ENCODE measurements at places on chromosomes 12 and 14. TPM values are rescaled to one million over a fixed set of nuclear protein-coding genes. Genes with fewer than 3 reads are reported as not detected.

The MYH6 gene
- not detected for total RNA-seq

DNA sequence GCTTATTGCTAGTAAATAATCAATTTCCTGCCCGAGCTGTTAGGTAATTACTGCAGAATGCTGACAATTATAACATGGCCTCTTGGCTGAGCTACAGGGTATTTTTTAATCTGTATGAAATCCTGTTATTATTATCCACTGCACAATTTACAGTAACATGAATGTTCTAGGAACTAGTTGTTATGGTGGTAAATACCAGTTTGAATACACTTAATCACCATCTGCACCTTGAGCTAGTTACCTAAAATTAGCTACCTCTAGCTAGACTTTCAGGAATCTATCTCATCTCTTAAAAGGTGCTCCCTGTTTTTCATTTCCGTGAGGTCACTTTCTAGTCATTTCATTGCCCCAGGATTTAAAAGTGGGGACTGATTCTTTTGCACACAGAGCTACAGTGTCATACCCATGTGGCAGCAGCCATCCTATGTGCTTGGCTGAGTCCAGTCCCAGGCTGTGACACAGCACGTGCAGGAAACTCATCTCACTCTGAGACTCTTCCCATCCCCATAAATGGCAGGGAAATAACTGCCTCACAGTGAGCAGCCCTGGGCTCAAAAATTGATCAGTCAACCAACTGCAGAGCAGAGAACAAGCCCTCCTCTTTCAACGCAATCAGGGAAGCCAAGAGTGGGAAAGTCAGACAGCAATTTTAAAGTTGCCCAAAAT, 37.6 kb downstream of the DCP1B start:
- no peaks in the 10 kb centered on the region for H3K4me1 ChIP-seq
- peaks cover 18% of the 10 kb centered on the region for H3K36me3 ChIP-seq
- H3K27me3 ChIP-seq, result no peaks in the 10 kb centered on the region
- H3K4me3 ChIP-seq, result no peak overlapping the region
- DNase-seq, result no peak
- H3K27ac ChIP-seq, result no peak overlapping the region

- no peak overlapping the region for H3K27ac ChIP-seq
- H3K36me3 ChIP-seq, result no peaks in the 10 kb centered on the region
- no peaks in the 10 kb centered on the region for H3K27me3 ChIP-seq
- H3K4me1 ChIP-seq, result peaks cover 8% of the 10 kb centered on the region
Observed at GRCh38 chr12:25793196-25793595, 165.3 kb upstream of the RASSF8 start.

The FOXA1 gene
- total RNA-seq, result not detected

The SELPLG gene
- total RNA-seq, result 4.9 TPM

- H3K27me3 ChIP-seq, result no peaks in the 10 kb centered on the region
- H3K4me1 ChIP-seq, result no peaks in the 10 kb centered on the region
- no peak for DNase-seq
- no peak overlapping the region for H3K27ac ChIP-seq
- H3K4me3 ChIP-seq, result no peak overlapping the region
- H3K36me3 ChIP-seq, result no peaks in the 10 kb centered on the region
Observed at GRCh38 chr12:131639270-131639940, 71.5 kb upstream of the SFSWAP start.

The TRAF3 gene
- 25.9 TPM for total RNA-seq

DNA sequence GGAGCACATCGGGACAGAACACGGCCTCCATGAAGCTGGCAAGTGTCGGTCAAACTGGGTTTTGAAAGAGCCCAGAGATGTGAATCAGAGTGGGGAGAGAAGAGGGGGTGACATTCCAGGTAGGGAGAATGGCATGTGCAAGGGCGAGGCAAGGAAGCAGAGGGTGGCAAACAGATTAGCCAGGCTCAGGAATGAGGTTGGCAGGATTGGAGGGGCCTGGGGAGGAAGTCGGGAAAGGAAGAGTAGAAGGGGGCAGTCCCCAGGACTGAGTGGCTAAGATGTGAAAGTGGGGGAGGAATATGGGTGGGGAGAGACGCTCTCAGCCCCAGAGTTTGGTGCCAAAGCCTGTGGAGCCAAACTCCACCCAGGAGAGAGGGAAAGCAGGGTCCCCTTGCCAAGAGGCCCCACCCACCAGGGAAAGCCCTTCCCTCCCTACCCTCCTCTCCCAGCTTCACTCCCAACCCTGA, 5.5 kb upstream of the HDAC7 start:
- no peaks in the 10 kb centered on the region for H3K36me3 ChIP-seq
- no peaks in the 10 kb centered on the region for H3K27me3 ChIP-seq
- peaks cover 23% of the 10 kb centered on the region for H3K4me1 ChIP-seq
- no peak overlapping the region for H3K27ac ChIP-seq
- H3K4me3 ChIP-seq, result no peak overlapping the region

- H3K27me3 ChIP-seq, result no peaks in the 10 kb centered on the region
- H3K4me3 ChIP-seq, result no peak overlapping the region
- H3K27ac ChIP-seq, result no peak overlapping the region
- H3K36me3 ChIP-seq, result no peaks in the 10 kb centered on the region
- peak; percentile 22 for DNase-seq
Observed at GRCh38 chr12:2397356-2398045, 344.7 kb downstream of the CACNA1C start.

- no peaks in the 10 kb centered on the region for H3K27me3 ChIP-seq
- no peak overlapping the region for H3K4me3 ChIP-seq
- peaks cover 21% of the 10 kb centered on the region for H3K4me1 ChIP-seq
Observed at GRCh38 chr14:32473464-32473855, 144.4 kb downstream of the AKAP6 start.

- no peak overlapping the region for H3K4me3 ChIP-seq
- no peaks in the 10 kb centered on the region for H3K4me1 ChIP-seq
- no peaks in the 10 kb centered on the region for H3K27me3 ChIP-seq
- no peak overlapping the region for H3K27ac ChIP-seq
Observed at GRCh38 chr14:63565448-63565847, 22.3 kb upstream of the PPP2R5E start.

DNA sequence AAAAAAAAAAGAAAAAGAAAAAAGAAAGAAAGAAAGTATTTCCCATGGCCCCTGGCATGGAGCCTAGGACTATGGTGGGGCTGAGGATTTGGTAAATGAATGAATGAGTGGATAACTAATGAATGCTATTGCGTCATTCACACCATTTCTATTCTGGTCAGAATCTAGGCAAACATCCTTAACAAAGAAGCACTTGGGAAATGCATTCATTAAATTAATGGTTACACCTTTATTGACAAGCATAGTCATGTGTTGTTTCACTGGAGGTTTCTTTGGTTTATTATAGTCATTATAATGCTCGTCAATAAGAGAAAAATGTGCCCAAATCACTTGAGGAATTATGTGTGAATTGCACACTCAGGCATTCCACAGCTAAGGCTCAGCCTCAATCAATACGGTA, 13.6 kb upstream of the AQP2 start:
- no peak for DNase-seq
- no peaks in the 10 kb centered on the region for H3K36me3 ChIP-seq
- H3K27ac ChIP-seq, result no peak overlapping the region
- no peak overlapping the region for H3K4me3 ChIP-seq
- no peaks in the 10 kb centered on the region for H3K4me1 ChIP-seq
- H3K27me3 ChIP-seq, result no peaks in the 10 kb centered on the region

DNA sequence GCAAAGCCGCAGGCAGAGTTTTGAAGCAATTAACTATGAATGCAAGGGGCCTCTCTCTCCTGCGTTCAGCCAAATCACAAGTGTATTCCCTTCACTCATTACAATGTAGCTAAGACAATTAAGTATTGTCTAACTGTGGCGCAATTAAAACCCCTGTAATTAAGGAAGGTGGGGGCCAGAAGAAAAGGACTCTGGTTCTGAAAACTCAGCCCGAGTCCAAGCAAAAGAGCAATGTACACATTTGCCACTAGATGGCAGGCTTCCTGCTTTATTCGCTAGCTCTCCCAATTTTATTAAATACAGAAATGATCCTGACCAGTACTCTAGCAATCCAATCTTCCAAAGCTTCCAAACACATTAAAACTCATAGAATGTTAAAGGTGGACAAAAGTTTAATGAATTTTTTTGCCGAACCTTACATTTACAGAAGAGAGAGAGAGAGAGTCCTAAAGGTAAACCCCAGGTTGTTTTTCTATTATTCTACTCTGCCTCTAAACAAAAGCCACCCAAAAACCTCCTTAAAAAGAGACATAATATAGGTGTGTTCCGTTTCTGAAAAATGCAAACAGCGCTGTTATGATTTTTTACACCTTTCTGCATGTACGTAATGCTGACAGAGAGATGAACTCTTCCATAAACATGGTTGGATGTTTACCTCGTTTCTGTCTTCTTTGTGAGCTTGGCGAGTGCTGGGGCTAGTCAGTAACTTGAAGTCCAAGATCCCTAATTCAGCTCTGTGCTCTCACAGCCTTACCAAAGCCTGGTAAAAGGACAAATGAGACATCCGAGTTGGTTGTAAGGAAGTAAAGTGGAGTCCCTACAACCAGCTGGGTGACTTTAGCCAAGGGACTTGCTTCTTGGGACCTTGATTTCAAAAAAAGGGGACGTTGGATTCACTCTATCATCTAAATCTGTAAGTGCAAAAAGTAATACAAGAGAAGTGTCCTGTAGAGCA, 50.9 kb upstream of the VASH1 start:
- H3K27ac ChIP-seq, result no peak overlapping the region
- peaks cover 17% of the 10 kb centered on the region for H3K27me3 ChIP-seq
- peak; percentile 16 for DNase-seq
- H3K4me3 ChIP-seq, result no peak overlapping the region
- no peaks in the 10 kb centered on the region for H3K4me1 ChIP-seq

DNA sequence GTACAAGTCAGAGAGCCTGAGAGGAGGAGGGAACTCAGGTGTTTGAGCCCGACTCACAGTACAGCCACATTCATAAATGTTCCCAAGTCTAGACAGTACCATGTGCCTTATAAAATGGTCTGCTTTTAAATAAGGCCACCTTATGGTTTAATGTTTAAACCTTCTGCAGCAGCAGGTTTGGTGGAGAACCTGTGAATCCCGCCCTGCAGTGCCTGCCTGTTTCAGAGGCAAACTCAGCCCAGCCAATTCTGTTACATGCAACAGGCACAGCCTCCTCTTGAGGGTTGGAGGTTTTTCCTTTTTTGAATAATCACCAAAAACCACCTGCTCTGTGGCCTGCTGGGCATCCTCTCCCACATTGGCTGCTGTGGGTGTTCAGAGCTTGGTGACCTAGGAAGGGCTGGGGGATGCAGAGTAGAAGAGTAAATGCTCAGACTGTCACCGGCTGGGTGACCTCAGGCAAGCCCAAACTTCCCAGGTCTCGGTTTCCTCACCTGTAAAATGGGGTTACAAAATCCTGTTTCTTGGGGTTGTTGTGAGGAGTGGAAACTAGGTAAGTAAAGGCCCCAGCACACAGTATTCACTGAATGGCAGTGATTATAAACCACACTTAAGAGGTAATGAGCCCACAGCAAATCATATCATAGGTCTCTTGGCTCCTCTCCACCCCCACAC, 28.0 kb downstream of the NUAK1 start:
- no peaks in the 10 kb centered on the region for H3K27me3 ChIP-seq
- H3K4me1 ChIP-seq, result peaks cover 72% of the 10 kb centered on the region
- H3K36me3 ChIP-seq, result peaks cover 4% of the 10 kb centered on the region

DNA sequence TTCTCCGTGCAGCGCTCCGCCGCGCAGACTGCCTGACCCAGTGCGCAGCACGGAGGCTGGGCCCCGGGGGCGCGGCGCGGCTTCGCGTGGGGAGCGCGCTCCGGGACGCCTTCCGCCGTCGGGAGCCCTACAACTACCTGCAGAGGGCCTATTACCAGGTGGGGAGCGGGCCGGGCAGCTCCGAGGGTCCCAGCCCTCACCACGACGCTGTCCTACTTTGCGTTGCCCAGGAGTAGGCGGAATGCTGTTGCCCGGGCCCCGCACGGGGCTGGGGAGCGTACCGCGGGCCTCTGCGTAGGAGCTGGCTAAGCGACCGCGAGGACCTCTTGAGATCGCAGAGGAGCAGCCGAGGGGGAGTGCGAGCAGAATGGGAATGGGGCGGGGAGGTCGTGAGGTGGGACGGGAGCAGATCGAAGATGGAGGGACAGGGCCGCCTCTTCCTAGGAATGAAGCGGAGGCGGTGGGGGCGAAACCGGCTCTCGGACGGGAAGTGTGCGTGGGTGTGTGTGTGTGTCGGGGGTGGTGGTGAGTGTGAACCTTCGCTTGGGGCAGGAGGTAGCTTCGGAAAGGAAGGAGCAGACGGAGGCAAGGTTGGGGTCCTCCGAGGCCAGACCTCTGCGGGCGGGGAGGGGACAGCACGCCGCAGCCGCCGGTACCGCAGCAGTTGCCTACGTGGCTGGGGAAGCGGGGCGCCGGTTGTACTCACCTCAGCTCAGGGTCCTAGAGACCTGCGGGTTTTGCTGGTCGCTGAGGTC, 751 bp downstream of the P3H3 start:
- peak overlapping the region; percentile 80 for H3K27ac ChIP-seq
- peaks cover 13% of the 10 kb centered on the region for H3K36me3 ChIP-seq
- H3K4me1 ChIP-seq, result peaks cover 19% of the 10 kb centered on the region
- DNase-seq, result peak; percentile 47

DNA sequence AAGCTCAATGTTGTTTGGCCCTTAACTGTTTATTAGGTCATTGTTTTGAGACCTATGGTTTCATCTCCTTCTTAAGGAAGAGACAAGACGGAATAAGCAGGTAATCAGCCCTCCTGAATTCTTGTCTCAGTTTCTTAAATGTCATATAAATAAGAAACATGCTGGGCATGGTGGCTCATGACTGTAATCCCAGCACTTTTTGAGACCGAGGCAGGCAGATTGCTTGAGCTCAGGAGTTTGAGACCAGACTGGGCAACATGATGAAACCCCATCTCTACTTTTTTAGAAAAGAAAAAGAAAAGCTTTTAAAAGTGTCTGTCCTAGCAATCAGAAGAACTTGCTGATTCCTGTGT, 5.1 kb downstream of the MTRFR start:
- H3K4me1 ChIP-seq, result peaks cover 6% of the 10 kb centered on the region
- H3K27me3 ChIP-seq, result no peaks in the 10 kb centered on the region
- no peak overlapping the region for H3K27ac ChIP-seq
- H3K36me3 ChIP-seq, result peaks cover 3% of the 10 kb centered on the region

GRCh38 chr12:45669093-45669492, 60.4 kb upstream of the ARID2 start:
- H3K36me3 ChIP-seq, result no peaks in the 10 kb centered on the region
- DNase-seq, result no peak
- no peak overlapping the region for H3K4me3 ChIP-seq
- no peak overlapping the region for H3K27ac ChIP-seq
- no peaks in the 10 kb centered on the region for H3K27me3 ChIP-seq

DNA sequence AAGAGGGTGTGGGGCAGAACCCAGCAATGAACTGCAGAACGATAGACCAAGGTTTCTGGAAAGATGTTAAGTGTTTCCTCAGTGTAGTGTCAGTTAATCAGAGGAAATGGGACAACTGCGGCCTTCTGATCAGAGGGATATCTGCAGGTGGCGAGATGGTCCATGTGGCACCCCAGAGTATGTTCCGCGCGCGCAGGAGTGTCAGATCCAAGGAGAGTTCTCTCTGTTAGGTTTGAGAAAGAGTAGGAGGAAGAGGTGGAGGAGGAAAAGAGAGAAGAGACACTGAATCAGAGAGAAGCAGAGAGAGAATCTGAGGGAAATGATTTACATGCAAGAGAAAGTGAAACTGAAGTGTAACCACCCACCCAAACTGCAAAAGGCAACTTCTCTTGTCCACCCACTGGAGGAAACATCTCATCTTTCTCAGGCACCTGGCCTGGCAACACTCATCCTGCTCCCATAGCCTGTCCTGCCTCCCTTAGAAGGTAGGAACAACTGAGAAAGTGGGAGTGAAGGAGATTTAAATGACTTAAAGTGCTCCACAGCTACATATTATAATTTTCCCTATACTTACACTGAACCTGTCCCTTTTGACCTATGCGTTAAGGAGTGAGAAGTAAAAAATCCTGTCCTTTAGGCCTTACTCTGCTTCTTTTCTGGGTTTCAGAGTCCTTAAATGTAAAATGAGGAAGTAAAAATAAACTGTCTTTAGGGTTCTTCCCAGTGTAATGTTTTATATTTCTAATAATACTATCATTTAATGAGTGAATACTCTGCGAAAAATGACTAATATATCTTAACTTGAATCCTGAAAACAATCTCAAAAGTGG, 6.8 kb upstream of the TESPA1 start:
- DNase-seq, result no peak
- no peak overlapping the region for H3K27ac ChIP-seq
- peaks cover 8% of the 10 kb centered on the region for H3K27me3 ChIP-seq
- no peak overlapping the region for H3K4me3 ChIP-seq
